ENCODE measurements at places on chromosomes 5 and 9. TPM values are rescaled to one million over a fixed set of nuclear protein-coding genes. Genes with fewer than 3 reads are reported as not detected.

Gene ZNF782
- total RNA-seq, result 6.8 TPM

Gene NOXA1
- total RNA-seq, result 1.5 TPM

Gene CDH18
- not detected for total RNA-seq

Gene ZNG1E
- 89.9 TPM for total RNA-seq

Gene RORB
- not detected for total RNA-seq

Gene OTULINL
- total RNA-seq, result 10.3 TPM

Gene KLF4
- 1.8 TPM for total RNA-seq

Gene PRKAA1
- 48.2 TPM for total RNA-seq

Gene GRM6
- total RNA-seq, result not detected

Gene FGF1
- not detected for total RNA-seq

Gene PSIP1
- total RNA-seq, result 124 TPM

Gene SETD9
- total RNA-seq, result 4.6 TPM

Gene GALT
- 104 TPM for total RNA-seq

Gene TRIM36
- total RNA-seq, result not detected

Gene IL13
- total RNA-seq, result 0.72 TPM

Gene PPP3R2
- not detected for total RNA-seq

Gene SURF6
- 22.0 TPM for total RNA-seq

Gene PTBP3
- 77.7 TPM for total RNA-seq

Gene TAF1L
- total RNA-seq, result not detected

Gene IL4
- not detected for total RNA-seq

Gene EIF4E1B
- not detected for total RNA-seq

Gene CCNI2
- total RNA-seq, result 0.87 TPM

Gene SEMA5A
- total RNA-seq, result not detected

Gene ASPN
- total RNA-seq, result not detected

Gene CD180
- not detected for total RNA-seq

Gene PCDHGA11
- 0.14 TPM for total RNA-seq

Gene GKAP1
- 4.3 TPM for total RNA-seq

Gene PCDHGC3
- total RNA-seq, result 0.19 TPM

Gene FBXW5
- 66.9 TPM for total RNA-seq

Gene CMYA5
- 0.30 TPM for total RNA-seq

Gene SH3GL2
- not detected for total RNA-seq

Gene CERCAM
- 1.2 TPM for total RNA-seq

Gene KIAA0825
- total RNA-seq, result 1.2 TPM

Gene ADRB2
- 0.29 TPM for total RNA-seq

Gene RAI14
- 1.0 TPM for total RNA-seq

Gene ENC1
- 0.75 TPM for total RNA-seq

Gene GSN
- total RNA-seq, result 5.8 TPM

Gene PKD2L2
- 0.48 TPM for total RNA-seq

Gene SPINK6
- total RNA-seq, result not detected

Gene GABRA6
- not detected for total RNA-seq

Gene FABP6
- total RNA-seq, result not detected

Gene PTGS1
- total RNA-seq, result 0.25 TPM

Gene TNFSF8
- total RNA-seq, result 11.0 TPM

Gene SLCO4C1
- 0.10 TPM for total RNA-seq

Gene CXCL14
- total RNA-seq, result not detected

Gene PALM2AKAP2
- 5.0 TPM for total RNA-seq

Gene ZFP2
- total RNA-seq, result 0.50 TPM
